ENCODE measurements at places on chromosomes 7 and 10. TPM values are rescaled to one million over a fixed set of nuclear protein-coding genes. Genes with fewer than 3 reads are reported as not detected.

- no peak for DNase-seq
Measured at GRCh38 chr7:4279216-4279615, 402.9 kb upstream of the FOXK1 start.

DNA sequence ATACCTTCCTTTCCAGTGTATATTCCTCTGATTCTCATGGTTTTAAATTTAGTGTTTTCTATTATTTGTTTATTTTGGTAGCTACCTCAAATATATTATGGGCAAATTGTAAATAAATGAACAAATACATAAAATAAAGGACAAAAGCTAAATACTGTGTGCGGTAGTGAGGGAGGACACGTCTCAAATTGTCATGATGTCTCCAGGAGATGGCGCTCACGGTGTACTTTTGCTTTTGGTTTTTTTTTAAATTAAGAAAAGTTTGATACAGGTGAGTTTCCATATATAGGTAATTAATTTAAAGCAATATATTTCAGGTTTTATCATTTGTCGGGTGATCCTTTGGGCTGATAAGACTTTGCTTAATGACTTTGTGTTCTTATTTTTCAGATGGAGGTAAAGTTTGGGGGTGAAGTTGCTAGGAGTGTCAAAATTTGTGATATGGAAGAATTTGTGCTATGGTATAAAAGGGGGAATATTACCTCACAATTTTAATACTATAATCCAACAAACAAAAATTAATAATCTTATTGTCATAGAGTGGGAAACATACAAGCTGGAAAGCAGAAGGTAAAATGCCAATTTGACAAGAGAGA lies 68.4 kb upstream of the TMEM229A start:
- DNase-seq, result no peak

DNA sequence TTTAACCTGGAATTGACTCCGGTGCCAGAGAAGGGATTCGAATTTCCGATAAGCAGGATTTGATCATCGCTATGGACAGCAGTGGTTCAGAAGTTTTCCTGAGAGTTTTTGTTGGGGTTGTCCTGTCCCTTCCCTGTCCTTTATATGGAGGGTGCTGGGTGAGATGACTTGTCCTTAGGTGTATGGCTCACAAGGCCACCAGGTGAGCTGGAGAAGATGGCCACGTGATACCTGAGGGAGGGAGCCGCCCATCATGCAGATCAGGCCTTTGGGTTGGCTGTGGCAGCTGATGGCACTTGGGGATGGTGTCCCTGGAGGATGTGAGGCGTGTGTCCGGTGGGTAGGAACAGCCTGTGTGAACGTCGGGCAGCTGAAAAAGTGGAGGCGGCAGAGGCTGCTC lies 187.7 kb downstream of the PTPN20 start:
- DNase-seq, result no peak

DNA sequence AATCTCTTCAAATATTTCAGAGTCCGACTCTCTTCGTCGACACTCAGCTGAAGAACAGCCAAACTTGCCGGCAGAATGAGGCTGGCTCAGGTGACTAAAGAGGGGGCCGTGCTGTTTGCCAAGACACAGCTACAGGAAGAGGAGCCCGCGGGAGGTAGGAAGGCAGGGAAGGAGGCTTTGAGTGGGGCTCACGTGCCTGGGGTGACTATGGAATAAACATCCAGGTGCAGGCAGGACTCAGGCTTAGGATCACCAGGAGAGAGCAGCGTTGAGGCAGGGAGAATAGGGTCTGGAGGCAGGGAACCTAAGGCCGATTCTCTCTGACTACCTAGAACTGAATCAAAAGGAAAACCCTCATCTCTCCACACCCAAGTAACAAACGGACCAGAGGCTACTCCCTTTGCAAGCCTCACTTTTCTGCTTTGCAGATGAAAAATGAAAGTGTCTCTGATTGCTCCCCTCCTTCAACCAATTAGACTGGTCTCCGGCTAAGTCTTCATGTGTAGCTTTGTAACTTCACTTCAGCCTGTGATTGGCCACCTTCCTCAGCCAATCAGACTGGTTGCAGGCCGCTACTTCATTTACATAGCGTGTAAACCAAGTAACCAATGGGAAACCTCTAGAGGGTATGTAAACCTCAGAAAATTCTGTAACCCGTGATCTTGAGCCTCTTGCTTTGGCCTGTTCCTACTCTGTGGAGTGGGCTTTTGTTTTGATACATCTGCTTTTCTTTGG lies 19.7 kb upstream of the BNIP3 start:
- no peak for DNase-seq

- DNase-seq, result peak; percentile 65
Measured at GRCh38 chr7:668139-668931, 58.2 kb upstream of the DNAAF5 start.

- DNase-seq, result no peak
Measured at GRCh38 chr7:74338366-74339108, 49.3 kb downstream of the CLIP2 start.

GRCh38 chr7:114527589-114527988 lies 113.0 kb downstream of the FOXP2 start:
- DNase-seq, result no peak

GRCh38 chr10:5620966-5621365 lies 45.4 kb downstream of the ASB13 start:
- no peak for DNase-seq

GRCh38 chr7:85765698-85766298 lies 578.9 kb upstream of the SEMA3D start:
- DNase-seq, result no peak

DNA sequence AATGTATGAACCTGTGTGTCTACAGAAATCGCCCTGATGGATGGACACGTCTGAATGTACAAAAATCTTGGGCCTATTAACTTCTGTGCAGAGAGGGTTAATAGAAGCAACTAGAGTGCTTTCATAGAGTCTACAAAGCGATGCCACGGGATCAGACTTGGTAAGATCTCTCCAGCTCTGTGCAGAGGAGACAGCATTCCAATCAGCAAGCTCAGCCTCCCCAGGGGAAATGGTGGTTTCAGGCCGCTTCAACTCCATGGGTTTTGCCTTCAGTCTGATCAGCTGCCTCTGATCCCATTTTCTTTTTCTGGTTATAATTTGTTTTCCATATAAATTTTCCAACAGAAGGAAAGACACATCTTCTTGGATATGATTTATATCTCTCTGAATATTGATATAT lies 35.1 kb upstream of the COBL start:
- DNase-seq, result no peak

- no peak for DNase-seq
Measured at GRCh38 chr7:88922944-88923343, 127.4 kb upstream of the TEX47 start.

GRCh38 chr10:97687785-97688781 lies 1.0 kb upstream of the AVPI1 start:
- DNase-seq, result no peak

GRCh38 chr10:68096913-68097516 lies 12.3 kb upstream of the MYPN start:
- no peak for DNase-seq

DNA sequence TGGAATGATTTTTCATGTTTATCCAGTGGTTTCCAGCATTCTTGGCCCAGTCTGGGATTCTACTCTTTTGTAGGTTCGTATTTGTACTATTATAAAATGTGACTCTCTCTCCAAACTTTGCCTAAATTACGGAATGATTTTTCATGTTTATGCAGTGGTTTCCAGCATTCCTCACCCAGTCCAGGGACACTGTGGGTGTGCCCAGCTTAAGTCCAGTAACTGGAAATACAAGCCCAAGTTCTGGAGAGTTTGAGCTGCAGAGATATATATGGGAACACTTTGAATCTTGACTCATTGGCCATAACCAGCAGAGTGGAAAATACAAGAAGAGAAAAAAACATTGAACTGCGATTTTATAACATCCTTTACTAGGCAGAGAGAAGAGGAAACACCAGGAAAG lies 5.9 kb upstream of the MAGI2 start:
- DNase-seq, result no peak

DNA sequence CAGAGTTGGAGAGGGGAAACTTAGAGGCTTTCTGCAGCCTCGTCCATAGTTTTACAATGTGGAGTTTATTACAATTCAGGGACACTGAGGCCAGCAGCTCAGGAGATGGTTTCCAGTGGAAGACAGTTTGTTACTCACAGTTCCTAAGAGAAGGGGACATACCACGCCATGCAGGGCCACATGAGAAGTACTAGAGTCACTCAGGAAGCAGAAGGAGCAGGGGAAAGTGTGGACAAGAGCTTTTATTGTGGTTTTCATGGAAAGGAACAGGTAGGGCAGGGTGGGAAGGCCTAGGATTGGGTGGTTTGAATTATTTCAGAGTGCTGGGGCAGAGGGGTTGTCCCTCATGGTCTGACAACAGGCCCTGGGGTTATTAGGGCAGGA lies 292.1 kb upstream of the IGFBP3 start:
- DNase-seq, result no peak

DNA sequence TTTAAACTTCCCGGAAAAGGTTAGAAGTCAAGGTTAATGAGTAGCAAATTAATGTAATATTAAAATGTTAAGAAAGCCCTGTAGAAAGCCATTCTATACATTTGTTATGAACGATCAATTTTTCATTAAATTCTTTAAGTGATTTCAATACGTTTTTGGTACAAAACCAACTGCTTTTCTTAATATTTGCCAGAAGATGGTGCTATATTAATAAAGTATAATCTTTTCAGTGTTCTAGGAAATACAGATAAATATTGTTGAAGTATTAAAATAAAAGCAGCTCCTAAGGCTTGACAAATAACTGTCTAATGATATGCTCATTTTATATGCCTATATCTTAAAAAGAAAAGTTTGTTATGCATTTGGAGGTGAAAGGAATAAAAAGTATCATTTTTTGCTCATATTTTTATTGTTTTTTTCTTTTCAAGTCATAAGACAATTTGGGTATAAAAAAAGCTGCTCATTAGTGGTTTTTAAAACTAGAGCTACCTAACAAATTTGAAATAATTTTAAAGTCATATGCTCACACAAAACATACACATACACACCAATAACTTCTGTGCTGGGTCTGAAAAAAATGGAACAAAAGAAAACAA lies 130.3 kb upstream of the POT1 start:
- no peak for DNase-seq

GRCh38 chr7:102407910-102408309 lies 11.7 kb downstream of the PRKRIP1 start:
- no peak for DNase-seq

DNA sequence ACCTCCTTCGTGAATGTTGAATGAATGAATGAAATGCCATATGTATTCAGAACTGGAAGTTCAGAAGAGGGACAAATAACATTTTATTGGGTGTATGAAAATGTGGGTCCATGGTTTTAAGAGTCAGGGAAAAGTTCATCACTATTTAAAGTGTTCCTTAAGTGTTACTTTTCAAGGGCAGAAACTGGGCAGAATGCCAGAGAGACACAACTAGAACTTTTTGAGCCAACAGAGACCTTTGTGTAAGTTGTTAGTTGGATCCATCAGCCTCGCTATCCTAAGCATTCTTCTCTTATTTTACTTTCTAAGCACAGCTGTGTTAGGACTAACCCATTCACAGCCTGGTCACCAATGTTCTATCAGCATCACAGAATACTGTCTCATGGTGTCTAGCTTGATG lies 13.6 kb upstream of the TAF3 start:
- DNase-seq, result no peak

DNA sequence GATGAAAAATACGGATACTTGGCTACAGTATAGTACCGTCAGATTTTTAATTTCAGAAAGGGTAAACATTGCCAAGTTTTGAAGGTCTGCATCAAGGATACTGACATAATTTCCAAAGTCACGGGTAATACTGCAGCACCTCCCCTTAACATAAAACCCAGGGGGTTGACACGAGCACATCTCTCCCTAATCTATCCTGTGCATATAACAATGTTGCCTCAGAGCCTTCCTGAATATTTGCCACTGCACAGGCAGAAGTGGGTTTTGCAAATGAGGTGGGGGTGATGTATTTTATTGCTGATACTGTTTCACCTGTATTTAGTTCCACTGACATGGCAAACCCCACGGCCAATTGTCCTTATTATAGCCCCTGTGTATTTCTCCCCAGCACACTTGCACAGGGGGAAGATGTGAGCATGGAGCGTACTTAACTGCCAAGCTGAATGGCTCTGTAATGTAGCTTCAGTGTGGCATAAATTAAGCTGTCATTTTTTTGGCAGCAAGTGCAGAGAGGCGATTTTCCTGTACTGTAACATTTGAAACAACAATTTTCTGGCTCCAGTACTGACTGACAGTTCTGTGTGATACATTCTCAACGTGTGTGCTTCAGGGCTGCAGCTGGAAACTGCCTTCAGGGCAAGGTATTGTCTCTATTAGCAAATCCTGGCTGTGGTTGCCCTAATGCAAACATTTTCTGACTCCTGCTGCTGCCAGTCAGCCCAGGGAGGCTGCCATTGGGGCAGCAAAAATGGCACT lies 299.6 kb upstream of the SP4 start:
- no peak for DNase-seq

- no peak for DNase-seq
Measured at GRCh38 chr10:18104223-18104872, 35.9 kb upstream of the CACNB2 start.

DNA sequence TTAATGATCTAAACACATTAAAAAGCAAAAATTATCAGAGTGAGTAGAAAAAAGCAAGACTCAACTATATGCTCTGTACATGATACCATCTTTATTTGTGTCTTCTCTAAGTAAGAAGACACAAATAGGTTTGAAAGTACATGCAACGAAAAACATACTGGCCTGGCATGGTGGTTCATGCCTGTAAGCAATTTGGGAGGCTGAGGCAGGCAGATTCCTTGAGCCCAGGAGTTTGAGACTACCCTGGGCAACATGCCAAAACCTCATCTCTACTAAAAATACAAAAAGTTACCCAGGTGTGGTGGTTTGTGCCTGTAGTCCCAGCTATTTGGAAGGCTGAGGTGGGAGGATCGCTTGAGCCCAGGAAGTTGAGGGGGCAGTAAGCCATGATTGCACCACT lies 78.1 kb upstream of the TOMM7 start:
- no peak for DNase-seq

Gene NUTM2B
- 0.33 TPM for total RNA-seq

Gene FUOM
- total RNA-seq, result 31.2 TPM

Gene CPA1
- total RNA-seq, result 0.73 TPM

Gene SLC26A3
- total RNA-seq, result 36.4 TPM

Gene GSAP
- total RNA-seq, result 35.7 TPM

Gene FAM25C
- not detected for total RNA-seq

Gene ZNF488
- not detected for total RNA-seq

Gene CPVL
- total RNA-seq, result 11.4 TPM

Gene ASZ1
- not detected for total RNA-seq

Gene RGR
- total RNA-seq, result 0.59 TPM
